Stimulated activated CD4-positive, alpha-beta T cell treated with anti-CD3 and anti-CD28 coated beads, Interleukin-12 subunit alpha, Interleukin-12 subunit beta, amount 100 ng/mL, for 24 hours (primary cell): ENCODE measurements at places on chromosomes 2 and 18.

- DNase-seq, result no peak
Observed at GRCh38 chr2:238100821-238101771, 956 bp downstream of the ESPNL start.

DNA sequence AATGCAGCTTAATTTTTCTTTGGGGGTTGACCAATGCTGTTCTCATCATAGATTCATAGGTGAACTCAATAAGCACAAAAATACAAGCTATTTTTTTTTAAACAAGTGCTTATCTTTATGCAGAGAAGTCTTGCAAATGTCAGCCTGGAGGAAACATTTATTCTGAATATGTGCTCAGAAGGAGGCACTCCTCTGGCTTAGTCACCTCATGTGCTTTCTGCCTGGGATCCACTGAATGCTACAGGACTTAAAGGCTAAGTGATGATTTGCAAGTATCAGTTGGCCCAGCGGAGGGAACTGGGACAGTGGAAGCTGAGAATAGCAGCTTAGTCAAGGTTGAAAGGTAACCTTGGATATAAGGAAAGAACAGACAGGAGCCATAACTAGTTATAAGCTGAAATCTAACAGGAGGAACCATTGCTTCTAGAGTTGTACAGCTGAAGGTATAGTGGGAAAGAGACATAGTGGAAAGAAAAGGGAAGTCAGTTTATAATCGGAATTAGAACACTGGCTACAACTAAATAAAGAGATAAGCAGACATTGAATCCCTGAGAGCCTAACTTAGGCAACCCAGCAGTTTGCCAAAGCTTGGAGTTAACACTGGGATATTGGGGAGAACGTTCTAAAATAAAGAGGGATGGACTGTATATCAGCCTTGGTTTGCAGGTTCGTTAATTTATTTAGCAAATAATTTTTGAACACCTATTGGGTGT is 488.7 kb downstream of the SUCLG1 start:
- no peak for DNase-seq

DNA sequence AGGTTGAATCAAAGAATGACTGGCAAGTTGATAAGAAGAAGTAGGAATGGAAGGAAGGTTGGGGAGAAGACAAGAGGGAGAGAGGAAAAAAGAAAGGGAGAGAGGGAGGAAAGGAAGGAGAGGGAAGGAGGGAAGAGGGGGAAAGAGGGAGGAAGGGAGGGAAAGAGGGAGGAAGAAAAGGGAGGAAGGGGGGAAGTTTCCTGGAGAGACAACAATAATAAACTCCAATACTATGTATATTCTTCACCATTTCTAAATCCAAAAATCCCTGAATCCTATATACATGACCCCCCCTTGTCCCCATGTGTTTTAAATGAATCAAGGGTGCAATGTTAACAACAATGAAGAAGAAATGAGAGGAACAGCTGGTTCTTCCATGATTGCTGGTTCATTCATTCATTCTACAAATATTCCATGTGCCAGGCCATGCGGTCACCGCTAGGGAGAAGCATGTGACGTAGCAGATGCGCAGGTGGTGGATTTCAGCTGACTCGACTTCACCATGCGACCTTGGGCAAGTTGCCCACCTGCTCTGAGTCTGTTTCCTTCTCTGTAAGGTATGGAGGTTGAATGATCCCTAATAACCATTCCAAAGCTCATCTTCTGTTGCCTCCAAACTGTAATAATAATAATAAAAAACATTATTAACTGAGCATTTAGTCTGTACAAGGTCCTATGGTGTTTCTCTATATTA is 77.6 kb downstream of the EN1 start:
- no peak for DNase-seq

- DNase-seq, result no peak
Observed at GRCh38 chr2:98269274-98269673, 77.0 kb upstream of the CNGA3 start.

DNA sequence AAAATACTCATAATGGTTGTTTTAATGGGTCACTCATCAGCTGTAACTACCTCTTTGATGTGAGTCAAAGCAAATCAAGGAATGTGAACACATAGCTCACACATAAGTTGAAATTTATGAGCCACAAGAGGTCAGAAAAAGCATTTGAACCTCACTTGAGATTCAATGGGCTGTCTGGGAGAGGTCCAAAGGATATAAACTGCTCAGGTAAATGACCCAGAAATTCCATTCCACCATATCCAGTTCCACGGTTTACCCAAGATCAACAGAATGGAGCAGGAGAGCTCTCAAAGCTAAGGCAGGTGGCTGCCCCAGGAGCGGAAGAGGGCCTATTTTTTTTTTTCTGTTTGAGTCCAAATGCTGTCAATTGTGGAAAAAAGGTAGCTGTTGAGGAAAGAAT is 464.1 kb downstream of the TNS1 start:
- DNase-seq, result no peak

DNA sequence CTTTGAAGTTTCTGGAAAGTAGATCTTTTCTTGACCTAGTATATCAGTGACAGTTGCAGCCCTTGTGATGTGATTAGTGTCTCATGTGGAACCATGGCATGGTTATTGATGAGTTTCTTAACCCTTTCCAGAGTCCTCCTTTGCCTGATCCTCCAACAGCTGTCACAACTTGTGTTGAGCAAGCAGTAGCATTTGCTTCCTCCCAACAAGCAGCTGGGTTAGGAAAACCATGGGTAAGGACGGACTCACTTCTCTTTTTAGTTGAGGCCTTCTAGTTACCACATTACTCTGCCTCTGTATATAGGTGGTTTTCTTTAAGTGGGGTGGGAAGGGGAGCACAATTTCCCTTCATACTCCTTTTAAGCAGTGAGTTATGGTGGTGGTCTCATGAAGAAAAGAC is 96.3 kb downstream of the XRCC5 start:
- no peak for DNase-seq

- no peak for DNase-seq
Observed at GRCh38 chr2:137228566-137228965, 463.2 kb downstream of the THSD7B start.

- no peak for DNase-seq
Observed at GRCh38 chr2:159744363-159744762, 32.1 kb downstream of the MARCHF7 start.

DNA sequence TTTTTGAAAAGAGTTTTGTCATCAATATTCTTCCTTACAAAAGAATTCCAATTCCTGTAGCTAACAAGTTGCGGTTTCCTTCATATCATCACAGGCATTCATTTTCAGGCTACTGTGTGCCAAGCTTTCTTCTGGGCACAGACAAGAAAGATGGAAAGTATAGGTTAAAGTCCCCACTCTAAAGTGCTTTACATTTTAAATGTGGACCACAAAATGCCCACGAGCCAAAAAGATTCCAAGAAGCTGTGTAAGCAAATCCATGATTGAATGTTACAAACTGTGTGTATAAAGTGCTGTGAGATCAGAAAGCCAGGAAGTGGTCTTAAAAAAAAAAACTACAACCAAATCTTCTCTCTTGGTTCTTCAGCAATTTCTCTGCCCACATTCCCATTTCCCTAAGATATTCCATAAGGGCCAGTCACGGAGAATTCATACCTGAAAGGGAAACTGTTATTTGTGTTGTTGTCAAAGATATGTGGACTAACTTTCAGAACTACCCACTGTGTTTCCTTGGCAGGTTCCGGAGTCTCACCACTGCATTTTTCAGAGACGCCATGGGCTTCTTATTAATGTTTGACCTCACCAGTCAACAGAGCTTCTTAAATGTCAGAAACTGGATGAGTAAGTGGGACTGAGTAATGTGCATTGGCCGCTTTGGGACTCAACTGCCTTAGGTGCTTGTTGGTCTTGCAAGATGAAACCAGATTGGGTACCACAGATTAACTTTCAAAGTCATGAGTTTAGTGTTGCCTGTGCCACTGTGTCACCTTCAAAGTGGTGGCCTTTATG is 55.7 kb downstream of the RAB27B start:
- no peak for DNase-seq

DNA sequence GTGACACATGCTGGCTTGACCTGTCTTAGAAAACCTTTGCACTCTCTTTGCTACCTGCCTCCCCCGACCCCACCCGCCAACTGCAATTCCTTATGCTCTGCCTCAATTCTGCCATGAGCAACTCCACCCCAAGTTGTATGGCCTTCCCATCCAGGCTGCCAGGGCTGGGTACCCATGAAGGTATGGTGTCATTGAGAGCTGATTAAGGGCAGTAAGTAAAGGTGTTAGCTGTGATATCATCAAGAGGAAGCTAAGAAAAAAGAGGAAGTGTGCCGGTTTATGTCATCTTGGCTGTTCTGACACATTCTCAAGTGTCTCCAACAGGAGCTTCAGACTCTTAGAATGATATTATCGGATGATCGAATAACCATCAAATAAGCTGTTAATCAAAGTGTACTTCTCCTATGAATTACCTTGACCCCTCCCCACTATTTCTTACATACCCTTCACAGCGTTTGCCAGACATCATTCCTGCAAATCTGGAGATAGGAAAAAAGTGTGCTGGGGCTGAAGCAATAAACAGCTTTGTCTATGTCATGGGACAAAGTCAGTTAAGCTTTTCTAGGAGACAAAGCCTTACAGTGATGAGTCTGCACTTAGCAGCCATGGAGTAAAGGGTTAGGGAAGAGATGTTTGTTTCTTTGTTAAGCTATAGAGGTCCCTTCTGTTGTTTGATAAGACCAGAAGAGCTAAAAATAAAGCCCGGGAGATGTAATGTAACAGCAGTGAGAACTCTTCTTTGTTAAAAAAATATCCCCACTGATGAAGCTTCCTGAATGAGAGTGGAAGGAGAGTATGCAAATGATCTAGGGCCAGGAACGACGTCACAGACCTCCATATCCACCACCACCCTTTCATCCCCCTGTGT is 40.4 kb upstream of the SMAD2 start:
- no peak for DNase-seq

DNA sequence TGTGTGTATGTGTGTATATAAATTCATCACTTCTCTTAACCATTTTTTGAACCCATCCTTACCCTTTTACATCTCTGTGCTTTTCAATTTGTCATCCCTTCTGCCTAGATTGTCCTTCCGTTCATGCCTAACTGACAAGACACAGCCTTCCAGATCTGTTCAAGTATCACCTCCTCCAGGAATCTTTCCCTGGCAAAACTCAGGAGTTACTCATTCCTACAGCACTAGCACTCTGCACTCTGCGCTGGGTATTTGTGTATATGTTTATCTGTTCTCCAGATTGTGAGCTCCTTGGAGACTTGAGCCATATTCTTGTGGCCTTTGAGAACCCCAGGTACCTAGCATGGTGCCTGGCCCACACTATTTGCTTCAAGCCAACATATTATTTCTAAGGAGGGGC is 26.8 kb upstream of the ASXL2 start:
- DNase-seq, result no peak

DNA sequence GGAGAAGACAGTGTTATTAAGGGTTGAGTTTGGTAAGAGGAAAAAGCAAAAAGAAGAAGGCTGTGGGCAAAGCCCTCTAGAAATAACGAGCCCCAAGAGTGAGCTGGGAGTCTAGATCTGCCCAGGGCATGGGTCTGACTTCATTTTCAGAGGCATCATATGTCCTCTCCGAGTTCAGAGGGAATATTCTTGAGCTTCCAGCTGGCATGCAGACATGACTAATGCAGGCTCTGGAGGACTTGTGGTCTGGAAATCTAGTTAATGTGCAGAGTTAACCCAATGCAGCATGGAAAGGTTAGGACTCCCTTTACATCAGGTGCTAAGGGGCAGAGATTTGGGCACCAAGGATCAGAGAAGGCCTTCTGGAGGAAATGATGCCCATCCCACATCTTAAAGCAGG is 7.3 kb downstream of the ACMSD start:
- DNase-seq, result no peak
